Epithelial cell of esophagus (primary cell): ENCODE measurements at places on chromosomes 5 and 9.

DNA sequence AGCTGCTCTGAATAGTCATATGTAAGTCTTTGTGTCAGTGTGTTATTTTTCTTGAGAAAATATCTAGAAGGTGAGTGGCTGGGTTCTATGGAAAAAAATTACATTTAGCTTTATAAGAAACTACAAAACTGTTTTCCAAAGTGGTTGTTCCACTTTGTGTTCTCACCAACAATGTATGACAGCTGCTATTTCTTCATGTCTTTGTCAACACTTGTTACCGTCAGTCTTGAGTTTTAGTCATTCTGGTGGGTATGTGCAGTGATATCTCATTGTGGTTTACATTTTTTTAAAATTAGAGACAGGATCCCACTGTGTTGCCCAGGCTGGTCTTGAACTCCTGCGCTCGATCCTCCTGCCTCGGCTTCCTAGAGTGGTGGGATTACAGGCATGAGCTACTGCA, 246.4 kb downstream of the PJA2 start:
- peak; percentile 42 for DNase-seq

DNA sequence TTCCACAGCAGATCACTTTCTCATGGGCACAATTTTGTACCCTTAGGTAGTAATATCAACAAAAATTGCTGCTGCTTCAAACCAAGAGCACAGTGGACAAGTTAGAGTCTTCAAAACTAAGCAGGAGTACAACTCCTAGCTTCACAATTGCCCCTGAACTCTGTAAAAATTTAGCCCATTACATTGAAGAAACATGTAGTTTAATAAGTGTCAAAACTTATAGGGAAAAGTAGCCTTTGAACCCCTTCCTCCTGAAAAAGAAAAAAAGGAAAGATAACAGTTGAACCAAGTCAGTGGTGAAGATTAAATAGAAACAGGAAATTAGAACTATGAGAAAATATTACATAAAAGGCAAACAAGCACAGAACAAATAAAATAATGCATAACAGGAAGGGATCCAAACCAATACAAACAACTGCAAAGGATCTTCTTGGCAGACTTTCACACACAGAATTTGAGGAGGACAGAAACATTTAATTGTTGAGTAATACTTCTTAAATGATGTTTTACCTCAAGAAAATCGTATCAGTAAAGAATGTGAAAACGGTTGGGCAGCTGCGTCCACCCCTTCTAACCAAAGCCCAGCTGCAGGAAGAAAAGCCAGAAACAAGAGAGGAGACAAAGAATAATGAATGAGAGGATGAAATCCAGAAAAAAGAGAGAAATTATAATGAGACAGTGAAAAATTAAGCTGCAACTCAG, 636.0 kb downstream of the NR2F1-AS1 start:
- DNase-seq: no peak

- no peak for DNase-seq
Measured at GRCh38 chr9:98159790-98160189, 32.6 kb downstream of the CORO2A start.

GRCh38 chr5:170439944-170440269, 50.7 kb upstream of the KCNMB1 start:
- no peak for DNase-seq

- peak; percentile 21 for DNase-seq
Measured at GRCh38 chr5:81749561-81750307, 1.2 kb downstream of the SSBP2 start.

DNA sequence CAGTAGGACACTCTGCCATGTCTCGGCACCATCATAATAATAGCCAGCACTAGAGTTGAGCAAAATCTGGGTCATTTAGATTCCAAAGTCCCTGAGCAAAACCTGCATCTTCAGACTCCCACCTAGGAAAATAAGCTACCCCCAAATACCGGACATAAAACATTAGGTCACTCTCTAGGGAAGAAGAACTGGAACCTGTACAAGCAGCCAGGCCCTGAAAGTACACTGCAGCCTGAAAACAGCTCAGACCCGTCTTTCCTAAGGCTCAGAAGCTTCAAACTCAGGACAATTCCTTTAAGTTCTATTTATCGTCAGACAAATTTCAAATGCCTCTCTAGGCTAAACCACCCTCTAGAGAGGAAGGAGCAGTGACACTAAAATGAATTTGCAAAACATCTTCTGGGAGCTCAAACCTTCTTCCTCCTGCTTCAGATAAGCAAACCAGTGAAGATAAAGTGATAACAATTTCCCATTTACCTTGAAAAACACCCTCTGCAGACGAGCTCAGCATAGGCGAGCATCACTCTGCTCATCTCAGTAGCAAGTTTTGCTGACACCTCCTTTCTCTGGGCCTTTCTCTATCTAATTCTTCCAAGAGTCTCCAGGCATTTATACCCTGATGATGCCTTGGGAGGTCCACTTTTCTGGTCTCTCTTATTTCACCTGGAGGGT, 34.0 kb downstream of the ADAM19 start:
- DNase-seq: no peak

GRCh38 chr5:135609981-135610380, 31.2 kb upstream of the CXCL14 start:
- peak; percentile 6 for DNase-seq
